A549 treated with GW870086 at 1 μM for 4 hours (cell line): ENCODE measurements at places on chromosomes 16 and 17. TPM values are rescaled to one million over a fixed set of nuclear protein-coding genes. Genes with fewer than 3 reads are reported as not detected.

The DUXB gene
- not detected in 5 replicates for total RNA-seq

The MYH1 gene
- not detected in 5 replicates for total RNA-seq

The NAE1 gene
- total RNA-seq = 55.9 to 74.8 TPM (median 66.5 TPM) in 5 replicates

The RGS9 gene
- 6.7 to 8.0 TPM (median 7.4 TPM) in 5 replicates for total RNA-seq
